ENCODE measurements at places on chromosomes 13 and 19.
A peak's percentile ranks its signal among the peaks of the same experiment; 100 is the strongest.

DNA sequence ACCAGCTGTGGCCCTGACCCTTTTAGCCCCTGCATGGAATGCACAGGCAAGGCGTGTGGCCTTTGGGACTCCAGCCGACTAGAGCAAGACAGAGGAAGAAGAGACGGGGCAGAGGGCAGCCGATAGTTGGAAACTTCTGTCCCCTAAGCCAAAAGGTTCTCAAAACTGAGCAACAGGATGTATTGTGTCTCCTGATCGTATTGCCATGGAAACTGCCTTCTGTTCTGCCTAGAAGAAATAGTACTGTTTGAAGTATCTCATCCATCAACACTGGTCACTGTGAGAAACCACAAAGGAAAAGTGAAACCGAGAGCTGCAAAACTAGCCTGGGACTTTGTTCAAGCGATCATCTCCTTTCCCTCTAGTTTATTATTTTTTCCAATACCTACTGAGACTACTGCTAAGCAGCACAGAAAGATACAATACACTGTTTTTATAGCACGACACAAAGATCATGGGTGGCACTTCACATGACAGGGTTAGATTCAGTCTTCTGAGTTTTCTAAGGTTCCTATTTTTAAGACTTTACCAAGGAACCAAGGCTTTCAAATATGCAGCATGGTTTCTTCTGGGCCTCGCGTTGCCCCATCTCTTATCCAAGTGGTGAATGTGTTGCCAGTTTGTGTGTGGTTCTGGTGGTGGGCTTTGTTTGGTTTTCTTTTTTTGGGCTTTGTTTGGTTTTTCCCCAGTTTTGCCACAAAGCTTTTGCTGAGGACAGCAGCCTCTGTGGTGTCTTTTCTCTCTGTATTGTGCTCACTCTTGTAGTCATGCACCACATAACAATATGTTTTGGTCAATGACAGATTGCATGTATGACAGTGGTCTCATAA is 49.3 kb upstream of the GPR183 start:
- DNase-seq, result no peak

DNA sequence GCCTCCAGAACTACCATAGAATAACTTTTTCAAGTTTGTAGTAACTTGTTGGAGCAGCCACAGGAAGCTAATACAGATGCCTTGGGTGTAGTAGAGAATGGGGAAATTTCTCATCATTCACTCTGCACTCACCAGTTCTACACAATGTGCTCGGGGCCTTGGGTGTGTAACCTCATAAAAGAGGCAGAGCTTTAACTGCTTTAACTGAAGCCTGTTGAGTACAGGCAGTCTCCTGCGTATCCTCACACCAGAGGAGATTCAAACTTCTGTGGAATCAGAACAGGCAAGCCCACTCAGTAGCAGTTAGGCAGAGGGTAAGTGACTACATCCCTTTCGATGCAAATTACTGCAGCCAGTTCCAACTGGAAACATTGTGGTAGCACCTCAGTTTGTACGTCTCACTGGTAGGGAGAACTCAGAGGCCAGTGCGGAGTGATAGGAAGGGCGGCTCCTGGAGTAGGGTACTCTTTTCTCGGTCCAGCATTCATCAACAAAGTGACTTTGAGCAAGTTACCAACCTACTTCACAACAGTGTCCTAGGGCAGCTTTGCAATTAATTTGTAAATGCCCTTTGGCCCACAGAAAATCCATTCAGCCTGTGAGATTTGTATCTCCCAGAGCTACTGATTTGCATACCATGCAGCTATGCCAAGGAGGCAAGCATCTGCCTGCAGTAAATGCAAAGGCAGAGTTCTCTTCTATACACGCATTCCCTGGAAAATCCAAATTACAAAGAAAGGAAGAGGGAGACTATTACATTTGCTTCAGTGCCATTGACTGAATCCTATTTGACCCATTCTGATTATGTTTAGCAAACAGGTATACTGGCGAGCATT is 904.3 kb downstream of the DIAPH3 start:
- DNase-seq, result no peak

- no peak for DNase-seq
These were observed 41.1 kb downstream of the SPTBN4 start for GRCh38 chr19:40507892-40508291.

DNA sequence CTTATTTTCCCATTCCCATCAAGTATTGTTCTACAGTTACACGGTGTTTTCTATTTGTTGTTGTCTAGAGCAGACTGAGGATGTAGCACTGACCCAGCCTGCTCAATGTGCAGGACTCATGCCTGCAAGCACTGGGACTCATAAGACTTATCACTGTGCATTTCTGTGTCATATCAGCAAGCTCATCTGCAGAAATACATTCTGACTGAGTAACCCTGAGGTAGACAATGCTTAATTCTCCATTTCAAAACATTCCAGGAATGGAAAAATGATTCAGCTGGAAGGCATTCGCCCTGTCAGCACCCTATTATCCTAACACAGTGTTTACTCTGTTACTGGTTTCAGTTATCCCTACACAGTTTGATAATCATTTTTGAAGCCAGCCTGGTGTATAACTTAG is 2506.4 kb downstream of the PCDH9 start:
- no peak for DNase-seq

DNA sequence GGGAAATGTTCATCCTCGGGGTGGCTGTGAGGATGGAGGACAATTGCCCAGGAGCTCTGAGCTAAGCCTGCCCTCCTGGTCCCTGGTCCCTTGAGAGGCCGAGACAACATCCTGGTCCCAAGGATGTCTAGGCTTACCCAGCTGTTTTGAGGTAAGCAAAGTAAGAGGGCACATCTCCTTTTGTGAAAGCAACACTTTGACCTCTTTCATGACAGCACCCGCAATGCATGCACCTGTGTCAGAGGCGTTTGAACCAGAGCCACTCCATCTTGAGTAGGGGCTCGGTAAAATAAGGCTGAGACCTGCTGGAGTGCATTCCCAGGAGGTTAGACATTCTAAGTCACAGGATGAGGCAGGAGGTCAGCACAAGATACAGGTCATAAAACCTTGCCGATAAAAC is 43.1 kb upstream of the ANKRD10 start:
- no peak for DNase-seq

GRCh38 chr13:23348262-23349127 is 85.0 kb downstream of the SACS start:
- DNase-seq, result no peak

DNA sequence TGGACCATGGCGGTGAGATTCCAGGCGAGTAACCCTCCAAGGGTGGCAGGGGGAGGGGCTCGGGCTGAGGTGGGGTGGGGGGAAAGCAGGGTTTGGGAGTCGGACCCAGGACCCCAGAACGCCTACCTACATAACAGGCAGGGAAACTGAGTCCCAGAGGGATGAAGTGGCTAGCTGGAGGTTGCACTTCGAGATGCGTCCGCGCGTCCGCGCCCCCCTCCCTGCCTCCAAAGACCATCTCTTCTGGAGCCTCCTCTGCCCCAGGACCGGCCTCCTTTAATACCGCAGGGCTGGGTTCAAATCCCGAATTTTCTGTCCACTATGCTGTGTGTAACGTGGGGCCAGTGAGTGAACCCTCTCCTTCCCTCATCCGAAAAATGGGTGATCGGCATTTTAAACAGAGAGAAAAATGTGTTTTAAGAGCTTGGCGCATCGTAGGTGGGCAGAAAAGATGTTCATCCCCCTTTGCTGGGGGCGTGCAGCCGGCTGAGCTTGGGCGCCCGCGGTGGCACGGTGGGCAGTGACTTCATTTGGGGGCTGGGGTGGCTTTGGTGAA is 13.8 kb downstream of the TJP3 start:
- DNase-seq, result no peak

GRCh38 chr19:50916069-50916468 is 4.9 kb upstream of the KLK4 start:
- no peak for DNase-seq

DNA sequence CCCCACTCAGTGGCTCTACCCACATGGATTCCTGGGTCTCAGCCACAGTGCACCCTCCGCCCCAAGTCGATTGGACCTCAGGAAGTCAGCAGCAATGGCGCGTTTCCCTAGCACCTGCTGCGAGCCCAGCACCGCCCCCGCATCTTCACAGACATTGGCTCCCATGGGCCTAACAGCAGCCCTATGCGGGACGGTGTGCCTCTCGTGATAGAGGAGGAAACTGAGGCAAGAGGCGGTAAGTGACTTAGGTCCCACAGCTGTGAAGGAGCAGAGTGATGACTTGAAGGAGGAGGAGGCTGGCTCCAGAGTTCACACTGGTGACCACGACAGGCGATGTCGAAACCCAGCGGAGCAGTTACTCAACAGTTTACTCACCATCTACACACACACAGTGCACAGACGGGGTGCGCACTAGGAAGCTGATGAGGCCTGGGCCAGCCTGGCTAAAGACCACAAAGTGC is 104.5 kb upstream of the SOX1 start:
- no peak for DNase-seq

DNA sequence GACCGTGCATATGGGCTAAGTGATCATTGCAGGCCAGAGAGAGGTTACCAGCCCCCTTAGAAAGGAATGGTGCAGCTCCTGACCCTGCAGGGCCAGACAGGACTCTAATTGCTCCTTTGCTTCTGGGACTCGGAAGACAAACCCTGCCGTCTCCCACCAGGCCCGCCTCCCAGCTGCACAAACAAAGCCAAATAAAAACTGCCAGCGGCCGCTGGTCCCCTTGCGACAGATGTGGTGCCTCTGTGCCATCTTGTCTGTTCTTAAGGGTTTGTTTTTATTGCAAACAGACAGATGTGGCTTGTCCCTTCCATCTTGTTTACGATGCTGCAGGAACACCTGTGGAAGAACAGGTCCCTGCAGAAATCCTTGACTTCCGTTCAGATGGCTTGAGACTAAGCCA is 434.4 kb upstream of the TSHZ3 start:
- DNase-seq, result no peak

- DNase-seq, result no peak
These were observed 37.1 kb downstream of the TPT1 start for GRCh38 chr13:45303866-45304265.

DNA sequence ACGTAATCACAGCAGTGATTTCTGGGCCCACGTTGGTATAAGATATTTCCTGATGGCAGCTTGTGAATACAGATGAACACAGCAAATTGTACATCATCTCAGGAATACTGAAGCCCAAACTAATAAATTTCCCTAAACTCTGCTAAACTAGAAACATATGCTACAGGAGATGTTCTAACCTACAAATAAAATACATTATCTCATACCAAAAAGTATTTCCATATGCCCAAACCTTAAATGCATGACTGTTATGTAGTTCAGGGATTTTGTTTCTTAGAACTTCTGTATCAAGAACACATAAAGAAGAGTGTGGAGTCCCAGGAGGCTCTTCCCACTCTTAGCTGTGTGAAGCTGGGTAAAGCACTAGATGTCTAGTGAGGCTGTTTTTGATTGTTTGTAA is 138.4 kb downstream of the RFC3 start:
- DNase-seq, result no peak

- no peak for DNase-seq
These were observed 38.3 kb downstream of the DNAJC15 start for GRCh38 chr13:43061496-43062280.

- DNase-seq, result no peak
These were observed 192.4 kb downstream of the ZNF536 start for GRCh38 chr19:30564551-30565011.

GRCh38 chr19:39557811-39558623 is 18.1 kb upstream of the EID2 start:
- no peak for DNase-seq

DNA sequence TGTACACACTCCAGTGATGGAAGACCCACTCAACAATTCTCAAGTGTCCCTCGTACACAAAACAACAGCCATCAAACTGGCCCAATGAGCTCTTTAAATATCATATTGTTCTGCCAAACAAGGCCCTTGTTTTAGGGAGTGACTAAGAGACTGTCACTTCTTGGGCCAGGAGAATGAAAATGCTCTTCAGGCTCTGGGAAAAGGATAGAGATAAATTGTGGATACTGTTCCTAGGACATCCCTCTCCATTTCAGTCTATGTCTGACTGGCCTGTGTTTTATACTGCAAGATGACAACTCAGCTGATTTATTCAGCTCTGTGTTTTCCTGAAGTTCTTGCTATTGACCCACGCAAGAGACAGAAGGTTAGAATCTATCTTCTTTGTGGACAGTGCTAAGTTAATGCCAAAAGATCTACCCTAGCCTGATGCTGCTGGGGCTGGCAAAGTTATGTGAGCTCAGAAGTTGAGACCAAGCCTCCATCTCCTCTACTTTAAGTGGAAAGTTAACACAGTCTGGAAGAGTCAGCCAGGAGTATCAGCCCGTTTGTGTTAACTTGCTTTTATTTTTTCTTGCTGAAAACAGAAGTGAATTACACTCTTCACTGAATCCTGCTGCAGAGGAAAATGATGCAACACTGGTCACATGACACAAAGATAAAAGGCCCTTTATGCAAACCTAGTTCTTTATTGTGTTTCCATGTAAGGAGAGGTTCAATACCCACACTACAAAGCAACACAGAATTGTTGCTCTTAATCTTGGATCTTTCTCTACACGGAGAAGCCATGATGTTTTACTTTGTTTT is 14.6 kb downstream of the FRY start:
- no peak for DNase-seq

DNA sequence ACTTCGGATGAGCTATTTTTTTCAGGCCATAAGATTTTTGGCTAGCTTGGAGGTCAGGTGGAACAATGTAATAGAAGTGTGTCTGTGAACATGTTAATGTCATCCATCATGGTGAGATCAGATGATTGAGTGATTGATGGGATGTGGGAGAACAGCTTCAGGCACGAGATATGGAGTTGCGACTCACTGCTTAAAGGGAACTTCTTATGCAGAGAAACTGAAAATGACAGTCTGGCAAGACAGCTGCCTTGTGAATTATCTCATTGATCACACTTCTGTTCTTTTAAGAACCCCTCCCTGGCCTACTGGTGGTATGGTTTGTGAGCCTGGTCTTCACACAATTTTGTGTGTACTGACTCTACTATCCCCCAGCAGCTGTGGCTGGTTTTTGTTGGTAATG is 96.0 kb downstream of the OLFM4 start:
- DNase-seq, result no peak

DNA sequence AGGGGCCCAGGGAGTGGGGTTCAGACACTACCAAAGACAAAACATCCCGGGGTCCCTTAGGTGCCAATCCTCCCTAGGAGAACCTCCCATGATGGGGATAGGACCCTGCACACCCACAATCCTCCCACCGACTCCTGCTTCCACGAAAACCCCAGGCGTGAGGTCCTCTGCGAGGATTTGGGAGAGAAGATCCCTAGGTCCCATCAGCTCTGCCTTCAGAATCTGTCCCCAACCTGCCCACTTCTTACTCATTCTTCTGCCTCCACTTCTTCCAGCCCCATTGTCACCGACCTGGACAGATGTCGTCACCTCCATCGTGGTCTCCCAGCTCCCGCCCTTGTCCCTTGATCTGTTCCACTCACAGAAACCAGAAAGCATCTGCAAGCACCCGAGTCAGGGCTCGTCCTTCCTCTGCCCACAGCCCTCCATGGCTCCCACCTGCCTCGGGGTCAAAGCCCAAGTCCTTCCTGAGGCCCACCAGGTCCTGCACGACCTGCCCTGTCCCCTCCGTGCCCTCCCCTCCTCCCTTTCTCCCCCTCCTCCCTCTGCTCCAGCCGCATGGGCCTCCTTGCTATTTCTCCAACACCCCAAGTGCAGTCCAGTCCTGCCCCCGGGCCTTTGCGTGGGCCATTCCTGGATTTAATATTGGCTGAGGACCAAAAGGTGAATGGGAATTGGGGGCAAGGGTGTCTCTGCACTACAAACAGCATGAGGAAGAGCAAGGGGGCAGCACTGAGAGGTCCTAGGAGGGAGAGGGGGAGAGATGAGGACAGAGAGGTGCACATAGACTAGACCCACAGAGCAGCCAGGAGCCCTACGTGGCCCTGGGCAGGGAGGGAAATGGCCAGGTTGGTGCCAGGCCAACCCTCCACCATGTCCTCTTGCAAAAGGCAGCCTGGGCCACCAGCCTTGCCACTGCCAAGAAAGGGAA is 51.3 kb downstream of the PTPRS start:
- no peak for DNase-seq

- peak; percentile 76 for DNase-seq
These were observed 761 bp upstream of the PPP1R13L start for GRCh38 chr19:45405435-45406225.

Measured in activated CD4-positive, alpha-beta T cell treated with anti-CD3 and anti-CD28 coated beads for 24 hours (primary cell).